ENCODE measurements at places on chromosomes 6 and 20. TPM values are rescaled to one million over a fixed set of nuclear protein-coding genes. Genes with fewer than 3 reads are reported as not detected.

Gene THBD
- 19.9 TPM for total RNA-seq

Gene NKX2-4
- not detected for total RNA-seq

Gene ALDH8A1
- total RNA-seq = not detected

Gene PAK5
- total RNA-seq = not detected
